ENCODE measurements at places on chromosomes 4 and X.

DNA sequence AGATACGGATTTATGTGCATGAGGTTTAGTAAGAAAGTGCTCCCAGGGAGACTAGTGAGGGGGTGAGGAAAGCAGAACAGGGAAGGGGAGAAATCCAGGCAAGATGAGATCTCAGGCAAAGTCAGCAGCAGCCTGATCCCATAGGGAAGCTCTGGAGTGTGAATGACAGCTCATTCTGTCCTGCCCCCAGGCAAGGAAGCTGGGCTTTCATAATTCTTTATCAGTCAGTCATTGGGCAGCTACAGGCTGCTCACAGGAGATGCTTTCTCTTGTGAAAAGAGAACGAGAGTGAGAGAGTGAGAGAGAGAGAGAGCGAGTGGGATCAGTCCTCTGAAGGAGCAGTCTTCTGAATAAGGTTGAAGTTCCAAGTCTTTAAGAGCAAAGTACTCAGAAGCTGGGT lies 48.1 kb downstream of the SRPX start:
- DNase-seq, result no peak

DNA sequence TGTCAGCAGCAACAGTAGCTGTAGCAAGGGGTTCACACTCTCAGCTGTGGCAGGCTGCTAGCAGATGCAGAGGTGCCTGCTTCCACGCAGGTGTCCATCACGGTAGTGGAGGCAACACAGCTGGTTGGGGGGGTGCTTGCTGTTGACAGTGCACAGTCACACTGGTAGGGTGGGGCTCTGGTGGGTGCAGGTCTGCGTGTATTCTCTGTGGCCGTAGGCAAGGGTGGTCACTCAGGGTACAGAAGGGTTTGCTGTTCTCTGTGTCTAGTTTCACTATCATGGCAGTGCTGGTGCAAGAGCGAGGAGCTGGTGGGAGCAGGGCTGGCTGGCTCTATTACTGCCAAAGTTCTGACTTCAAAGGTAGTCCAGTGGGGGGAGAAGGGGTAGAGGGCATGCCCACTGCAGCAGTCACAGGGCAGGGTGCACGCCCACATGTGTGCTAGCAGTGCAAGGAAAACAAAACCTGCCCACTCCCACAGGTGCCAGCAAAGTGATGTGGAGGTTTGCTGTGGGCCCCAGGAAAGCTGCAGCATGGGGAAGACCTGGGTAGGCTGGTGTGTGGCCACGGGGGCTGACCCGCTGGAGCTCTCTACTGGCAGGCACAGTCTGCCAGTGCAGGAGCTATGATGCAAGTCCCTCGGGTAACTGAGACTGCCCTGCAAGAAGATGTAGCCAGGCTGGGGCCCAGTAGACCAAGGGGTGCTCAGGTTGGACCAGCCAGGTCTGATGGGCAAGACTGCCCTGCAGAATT lies 21.6 kb upstream of the WDR17 start:
- DNase-seq, result no peak

DNA sequence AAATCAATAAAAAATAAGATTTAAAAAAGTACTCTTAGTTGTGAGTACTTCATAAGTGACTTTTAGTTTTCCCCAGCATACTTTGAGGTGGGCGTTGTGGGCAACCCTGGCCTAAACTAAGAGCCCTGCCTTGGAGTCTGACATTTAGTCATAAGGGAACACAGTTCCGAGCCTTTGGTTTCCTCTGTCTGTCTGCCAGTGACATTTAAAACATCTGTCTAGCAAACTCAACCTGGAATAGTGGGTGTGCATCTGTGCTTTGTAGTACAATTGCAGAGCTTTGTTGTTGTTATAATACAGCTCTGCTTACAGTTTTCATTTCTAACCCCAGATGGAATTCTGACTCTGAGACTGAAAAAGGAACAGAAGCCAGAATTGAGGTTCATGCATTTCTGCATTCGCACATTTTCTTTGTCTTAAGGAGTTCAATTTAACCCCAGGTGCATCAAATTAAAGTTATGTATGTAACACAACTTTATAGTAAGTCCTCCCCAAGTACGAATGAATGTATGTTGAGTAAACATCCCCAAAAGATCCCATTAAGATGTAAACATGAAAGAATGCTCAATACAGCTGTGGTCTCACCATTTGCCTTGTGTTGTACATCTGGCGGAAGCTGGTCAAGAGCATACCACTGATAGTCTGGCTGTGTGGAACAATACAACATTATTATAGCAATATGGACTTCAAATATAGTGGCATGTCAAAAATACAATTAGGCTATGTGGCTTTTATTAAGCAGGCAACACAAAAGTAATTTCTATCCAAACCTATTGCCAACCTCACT lies 25.9 kb downstream of the TNIP3 start:
- DNase-seq, result no peak

GRCh38 chr4:184453365-184454160 lies 20.8 kb downstream of the IRF2 start:
- no peak for DNase-seq

- DNase-seq, result peak; percentile 35
These were observed 54.2 kb downstream of the SUPT20HL2 start for GRCh38 chrX:24259544-24260240.

DNA sequence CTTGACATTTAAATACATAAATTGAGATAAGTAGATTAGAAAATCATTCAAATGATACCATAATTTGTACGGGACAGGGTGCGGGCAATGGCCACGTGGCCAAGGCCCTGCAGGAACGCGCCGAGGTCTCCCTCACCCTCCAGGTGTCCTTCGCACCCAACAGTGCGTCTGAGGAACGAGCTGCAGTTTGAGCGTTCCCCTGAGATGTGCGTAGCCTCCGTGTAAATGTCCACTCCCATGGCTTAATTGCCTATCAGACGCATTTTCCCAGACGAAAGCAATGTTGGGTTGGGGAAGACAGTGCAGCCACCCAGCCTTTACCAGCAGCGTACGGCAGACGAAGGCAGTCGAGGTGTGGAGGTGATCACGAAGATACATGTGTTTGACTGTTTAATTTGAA lies 56.4 kb downstream of the CPLX1 start:
- no peak for DNase-seq

DNA sequence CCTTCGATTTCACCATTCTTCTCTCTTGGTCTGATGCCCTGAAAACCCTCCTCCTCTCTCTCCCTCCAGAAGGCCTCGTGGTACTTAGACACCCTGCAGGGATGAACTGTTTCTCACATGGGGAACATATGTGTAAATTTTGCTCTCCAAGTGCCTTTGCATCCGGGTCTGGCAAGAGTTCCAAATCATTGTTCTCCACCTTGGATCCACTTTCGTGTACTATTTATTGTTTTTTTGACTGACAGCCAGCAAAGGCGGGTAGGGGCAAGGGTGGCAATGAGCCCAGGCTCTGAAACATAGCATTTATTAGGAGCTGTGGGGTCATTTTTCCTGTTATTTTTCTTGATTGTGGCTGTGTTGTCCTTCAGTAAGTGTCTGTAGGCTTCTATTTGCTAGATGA lies 81.7 kb downstream of the RTL5 start:
- DNase-seq, result no peak

- no peak for DNase-seq
These were observed 23.8 kb downstream of the BMX start for GRCh38 chrX:15524417-15524816.

DNA sequence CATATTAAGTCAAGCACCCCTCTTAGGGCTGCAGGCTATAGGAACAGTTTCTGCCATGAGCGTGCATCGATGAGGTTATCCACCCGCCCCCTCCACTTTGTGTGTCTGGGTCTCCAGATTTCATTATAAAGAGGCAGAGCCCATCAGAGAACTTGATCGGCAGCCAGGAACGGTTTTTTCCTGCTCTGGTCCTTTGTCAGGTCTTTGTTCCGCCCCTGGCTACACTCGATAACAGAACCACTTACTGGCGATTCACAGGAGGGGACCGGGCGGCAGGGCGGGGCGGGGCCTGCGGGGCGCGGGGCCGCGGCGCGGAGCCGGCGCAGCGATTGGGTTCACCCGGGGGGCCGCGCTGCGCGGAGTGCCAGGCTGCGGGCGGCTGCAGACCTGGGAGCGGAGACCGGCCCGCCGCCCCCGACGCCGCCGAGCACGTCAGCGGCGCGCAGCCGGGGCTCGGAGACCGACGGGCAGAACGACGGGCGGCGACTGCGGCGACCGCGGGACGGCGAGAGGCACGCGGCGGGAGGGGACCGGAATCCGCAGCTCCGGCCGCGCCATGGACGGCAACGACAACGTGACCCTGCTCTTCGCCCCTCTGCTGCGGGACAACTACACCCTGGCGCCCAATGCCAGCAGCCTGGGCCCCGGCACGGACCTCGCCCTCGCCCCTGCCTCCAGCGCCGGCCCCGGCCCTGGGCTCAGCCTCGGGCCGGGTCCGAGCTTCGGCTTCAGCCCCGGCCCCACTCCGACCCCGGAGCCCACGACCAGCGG lies at the start of gene SLC10A4:
TSS of gene SLC10A4 (plus strand) at position 338 of the 771 bp plus-strand sequence. CDS start at position 557, 219 bp downstream.
- DNase-seq, result no peak

GRCh38 chr4:33959519-33959918 lies 2284.8 kb downstream of the ARAP2 start:
- DNase-seq, result no peak

GRCh38 chr4:23091711-23092110 lies 399.0 kb downstream of the GBA3 start:
- DNase-seq, result no peak

- no peak for DNase-seq
These were observed 545.0 kb downstream of the GBA3 start for GRCh38 chr4:23237771-23238170.

GRCh38 chrX:97987979-97988378 lies 1104.3 kb downstream of the RPA4 start:
- DNase-seq, result no peak

DNA sequence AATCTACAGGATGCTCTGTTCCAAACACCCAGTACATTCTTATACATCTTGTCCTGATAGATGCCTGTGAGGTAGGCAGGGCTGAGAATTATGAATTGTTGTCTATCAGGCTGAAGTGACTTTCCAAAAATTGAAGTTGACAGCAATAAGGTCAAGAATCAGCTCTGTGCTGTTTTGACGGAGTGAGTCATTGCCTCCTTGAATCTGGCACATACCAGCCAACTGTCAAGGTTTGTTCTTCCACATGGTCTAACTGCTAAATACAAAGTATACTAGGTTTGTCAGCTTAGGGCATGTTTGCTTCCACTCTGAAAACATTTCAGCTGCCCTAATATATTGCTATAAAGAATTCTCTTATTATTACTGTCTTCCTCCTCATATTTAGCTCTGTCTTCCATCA lies 32.3 kb downstream of the SH3RF1 start:
- no peak for DNase-seq

DNA sequence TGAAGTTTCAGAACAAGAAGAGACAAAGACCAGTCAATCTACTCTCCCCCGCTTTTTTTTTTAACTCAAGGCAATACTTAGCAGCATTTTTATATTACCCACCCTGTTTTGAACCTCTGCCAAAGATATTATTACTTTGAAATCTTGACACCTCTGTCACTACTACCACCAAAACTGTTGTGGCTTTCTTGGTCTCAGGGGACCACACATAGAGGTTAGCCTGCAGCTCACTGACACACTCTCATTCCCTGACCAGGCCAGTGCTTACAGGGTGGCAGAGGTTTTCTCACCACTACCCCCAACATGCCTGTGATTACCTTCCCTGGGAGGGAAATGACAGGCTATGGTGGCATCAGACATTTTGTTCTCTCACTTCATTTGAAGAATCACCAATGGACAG lies 137.4 kb upstream of the STIM2 start:
- no peak for DNase-seq

DNA sequence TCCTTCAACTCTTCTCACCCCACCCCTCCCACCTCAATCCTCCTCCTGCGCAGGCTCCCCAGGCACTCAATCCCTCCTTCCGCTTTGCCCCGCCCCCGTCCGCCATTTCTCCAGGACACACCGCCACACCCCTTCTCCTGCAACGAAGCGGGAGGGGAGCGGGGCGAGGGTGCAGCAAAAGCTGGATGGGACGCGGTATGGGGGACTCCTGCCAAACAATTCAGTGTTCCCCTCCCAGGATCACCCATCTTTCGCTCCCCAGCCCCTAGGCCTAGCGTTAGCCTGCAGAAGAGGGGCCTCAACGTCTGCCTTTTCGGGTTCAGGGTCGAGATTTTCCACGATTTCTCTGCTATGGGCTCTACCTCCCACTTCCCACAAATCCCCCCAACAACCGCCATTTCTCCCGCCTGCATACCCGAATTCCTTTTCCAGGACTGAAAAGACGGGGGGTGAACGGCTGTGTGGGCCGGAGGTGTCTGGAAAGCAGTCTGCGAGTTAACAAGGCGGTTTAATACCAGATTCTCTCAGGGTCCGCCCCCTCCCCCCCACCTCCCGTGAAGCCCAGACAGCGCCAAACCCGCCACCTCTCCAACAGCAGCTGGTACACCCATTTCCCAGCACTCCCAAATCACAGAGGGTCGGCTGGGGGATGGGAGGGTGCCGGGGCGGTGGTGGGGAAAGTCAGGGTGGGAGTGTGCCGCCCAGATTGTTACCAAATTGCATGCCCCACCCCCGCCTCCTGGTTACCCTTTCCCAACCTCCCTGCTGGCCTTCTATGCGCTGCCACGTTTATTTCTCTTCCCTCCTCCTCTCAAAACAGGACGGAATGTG lies 774 bp downstream of the ARMCX2 start:
- DNase-seq, result peak; percentile 9

DNA sequence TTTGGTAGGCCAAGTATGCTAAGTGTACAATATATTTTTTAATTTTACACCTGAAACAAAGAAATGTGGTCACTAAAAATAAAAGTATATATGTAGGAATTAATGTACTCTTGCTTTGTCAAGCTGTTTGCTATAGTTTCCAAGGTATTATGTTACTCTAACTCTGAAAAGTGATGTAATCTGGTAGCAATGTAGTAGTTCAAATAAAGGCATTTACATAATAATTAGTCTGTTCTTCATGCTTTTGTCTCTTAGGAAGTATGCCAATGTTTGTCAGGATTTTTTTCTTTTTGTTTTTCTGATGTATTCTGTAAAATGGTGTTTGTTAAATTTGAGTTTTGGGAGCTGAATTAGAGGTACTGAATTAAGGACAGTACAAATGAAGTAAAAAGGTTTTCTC lies 89.5 kb downstream of the PLS3 start:
- DNase-seq, result no peak

- DNase-seq, result no peak
These were observed 36.0 kb downstream of the SORBS2 start for GRCh38 chr4:185775792-185776555.

DNA sequence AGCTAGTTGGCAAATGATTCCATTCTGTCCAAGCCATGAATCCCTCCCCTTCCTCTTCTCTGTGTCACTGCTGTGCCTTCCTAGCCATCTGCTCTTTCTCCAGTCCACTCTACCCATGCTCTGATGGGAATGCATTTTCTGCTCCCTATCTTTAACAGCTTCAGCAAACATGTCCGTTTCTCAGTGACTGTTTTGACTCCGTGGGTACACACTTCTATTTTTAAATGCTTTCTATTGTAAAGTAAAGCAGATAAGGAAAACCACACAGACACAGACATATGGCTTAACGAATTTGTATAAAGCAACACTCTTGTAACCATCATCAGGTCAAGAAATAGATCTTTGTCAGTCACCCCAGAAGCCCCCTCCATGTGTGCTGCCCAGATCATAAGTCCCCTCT lies 72.4 kb upstream of the KLHL13 start:
- DNase-seq, result no peak

GRCh38 chr4:140088323-140088967 lies 65.5 kb downstream of the MAML3 start:
- DNase-seq, result no peak
